Left lobe of liver (tissue), 2 donors: ENCODE measurements at places on chromosomes 12 and 14. TPM values are rescaled to one million over a fixed set of nuclear protein-coding genes. Genes with fewer than 3 reads are reported as not detected.

FOXG1 gene
- total RNA-seq = not detected

SMAGP gene
- 4.0 TPM for total RNA-seq

LRRIQ1 gene
- not detected for total RNA-seq

ELK3 gene
- 6.6 TPM for total RNA-seq

NYNRIN gene
- 2.3 TPM for total RNA-seq

ISM2 gene
- total RNA-seq = not detected

KIF5A gene
- 0.05 TPM for total RNA-seq

WSCD2 gene
- total RNA-seq = not detected

CD69 gene
- total RNA-seq = 0.53 TPM

BDKRB1 gene
- total RNA-seq = not detected

CCDC177 gene
- 0.08 TPM for total RNA-seq

ATF7 gene
- total RNA-seq = 18.1 TPM

PRH2 gene
- total RNA-seq = not detected

PIANP gene
- not detected for total RNA-seq

RFC5 gene
- total RNA-seq = 8.6 TPM

LMO3 gene
- total RNA-seq = 0.15 TPM

TMEM121 gene
- total RNA-seq = 4.4 TPM

RAB35 gene
- total RNA-seq = 16.1 TPM

PPP1R36 gene
- total RNA-seq = 0.18 TPM

ARHGEF40 gene
- total RNA-seq = 41.9 TPM

KICS2 gene
- total RNA-seq = 6.9 TPM

SCFD1 gene
- 25.2 TPM for total RNA-seq

LTB4R gene
- 7.2 TPM for total RNA-seq

OR4N2 gene
- total RNA-seq = not detected

LMNTD1 gene
- not detected for total RNA-seq

GALNT9 gene
- total RNA-seq = not detected

NEMP1 gene
- 5.3 TPM for total RNA-seq

ATF1 gene
- 13.6 TPM for total RNA-seq

CLEC4A gene
- total RNA-seq = 0.33 TPM

BRI3BP gene
- total RNA-seq = 7.4 TPM

OR4K17 gene
- total RNA-seq = not detected

TCL1A gene
- total RNA-seq = not detected

GPR65 gene
- 0.78 TPM for total RNA-seq

HOXC4 gene
- 0.10 TPM for total RNA-seq

CACNA1C gene
- total RNA-seq = 0.83 TPM
